ENCODE measurements at places on chromosomes 7 and 10.

- DNase-seq, result no peak
Observed at GRCh38 chr7:105791926-105792325, 84.5 kb downstream of the ATXN7L1 start.

DNA sequence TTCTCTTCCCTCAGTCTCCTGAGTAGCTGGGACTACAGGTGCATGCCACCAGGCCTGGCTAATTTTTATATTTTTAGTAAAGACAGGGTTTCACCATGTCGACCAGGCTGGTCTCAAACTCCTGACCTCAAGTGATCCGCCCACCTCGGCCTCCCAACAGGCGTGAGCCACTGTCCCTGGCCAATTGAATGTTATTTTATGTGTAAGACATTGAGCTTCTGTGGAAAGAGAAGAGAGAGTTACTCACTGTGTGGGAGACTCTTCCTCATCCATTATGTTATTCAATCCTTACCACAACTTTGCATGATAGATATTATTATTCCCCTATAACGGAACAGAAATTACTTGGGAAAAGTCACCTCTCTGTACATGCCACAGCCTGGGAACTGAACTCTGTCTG, 32.6 kb upstream of the MXI1 start:
- no peak for DNase-seq

DNA sequence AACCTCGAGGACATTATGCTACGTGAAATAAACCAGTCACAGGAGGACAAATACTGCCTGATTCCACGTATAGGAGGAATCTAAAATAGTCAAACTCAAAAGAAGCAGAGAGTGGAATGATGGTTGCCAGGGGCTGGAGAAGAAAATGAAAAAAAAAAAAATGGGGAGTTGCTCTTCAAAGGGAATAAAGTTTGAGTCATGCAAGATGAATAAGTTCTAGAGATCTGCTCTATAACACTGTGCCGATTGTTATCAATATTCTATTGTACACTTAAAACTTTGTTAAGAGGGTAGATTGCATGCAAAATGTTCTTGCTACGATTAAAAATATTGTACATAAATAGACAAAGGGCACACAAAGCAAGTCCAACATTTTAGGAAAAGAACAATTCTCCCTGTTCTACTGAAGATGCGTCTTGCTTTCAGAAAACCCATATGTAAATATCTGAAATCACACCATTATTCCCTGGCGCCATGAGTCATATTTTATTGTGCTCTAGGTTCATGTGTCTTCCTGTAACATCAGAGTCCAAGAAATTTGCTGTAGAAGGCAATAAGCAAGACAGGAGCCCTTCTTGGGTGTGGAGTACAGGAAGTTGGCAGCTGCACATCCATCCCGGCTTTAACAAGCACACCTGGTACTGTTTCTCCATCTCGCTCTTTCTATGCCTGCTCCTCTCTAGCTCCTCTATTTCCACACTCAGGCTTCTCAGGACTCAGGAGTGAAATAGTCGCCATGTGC, 145.9 kb downstream of the GFRA1 start:
- no peak for DNase-seq

DNA sequence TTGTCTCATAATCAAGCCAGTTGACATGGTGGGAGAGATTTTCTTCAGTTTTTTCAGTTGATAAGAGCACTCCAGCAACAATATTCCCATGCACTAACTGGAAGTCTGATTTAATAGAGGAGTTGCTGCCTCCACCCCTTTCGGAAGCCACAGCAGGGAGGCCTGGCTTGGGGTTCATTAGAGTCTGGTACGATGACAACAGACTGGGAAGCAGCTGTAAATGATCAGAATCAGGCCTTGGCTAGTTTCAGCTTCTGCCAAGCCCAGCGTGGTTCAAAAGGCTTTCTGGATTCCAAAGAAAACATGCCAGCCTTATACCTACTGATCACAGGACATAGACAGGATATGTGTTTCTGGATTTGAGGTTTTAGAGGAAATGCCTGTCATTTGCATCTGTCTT, 274.0 kb downstream of the CSTF2T start:
- no peak for DNase-seq

DNA sequence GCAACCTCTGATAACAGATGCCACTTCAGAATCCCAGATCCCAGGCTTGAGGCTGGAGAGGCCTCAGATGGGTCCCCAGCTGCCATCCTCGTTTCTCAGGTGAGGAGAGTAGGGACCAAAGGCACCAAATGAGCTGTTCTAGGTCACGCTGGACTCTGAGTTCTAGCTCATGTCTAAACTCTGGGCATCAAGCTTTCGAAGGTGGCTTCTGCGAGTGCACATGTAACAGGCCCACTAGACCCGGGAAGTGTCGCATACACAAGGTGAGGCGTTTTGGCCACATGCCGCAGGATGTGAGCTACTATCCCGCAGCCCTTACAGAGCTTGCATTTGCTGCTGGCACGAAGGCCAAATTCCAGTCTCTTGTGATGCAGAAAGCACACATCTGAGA, 355.1 kb upstream of the SHH start:
- no peak for DNase-seq

GRCh38 chr10:133484818-133485217, 31.1 kb downstream of the SCART1 start:
- no peak for DNase-seq

GRCh38 chr10:1183701-1184100, 127.5 kb downstream of the WDR37 start:
- DNase-seq, result no peak

DNA sequence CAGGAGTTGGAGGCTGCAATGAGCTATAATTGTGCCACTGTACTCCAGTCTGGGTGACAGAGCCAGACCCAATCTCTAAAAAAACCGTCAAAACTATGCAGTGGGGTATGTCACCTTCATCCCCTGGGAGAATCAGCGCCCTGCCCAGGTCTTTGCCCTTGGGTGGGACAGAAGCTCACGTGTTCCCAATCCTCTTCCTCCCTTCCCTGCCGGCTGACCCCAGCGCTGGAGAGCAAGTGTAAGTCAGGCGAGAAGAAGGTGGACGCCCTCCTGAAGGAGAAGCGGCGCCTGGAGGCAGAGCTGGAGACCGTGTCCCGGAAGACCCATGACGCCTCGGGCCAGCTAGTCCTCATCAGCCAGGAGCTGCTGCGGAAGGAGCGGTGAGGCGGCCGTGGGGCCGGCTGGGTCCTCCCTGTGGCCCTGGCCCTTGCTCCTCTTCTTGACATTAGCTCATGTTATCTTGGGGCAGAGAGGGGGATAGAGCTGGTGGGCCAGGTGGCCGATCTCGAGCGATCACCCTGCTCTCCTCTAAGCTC, 64.8 kb upstream of the GTF2IRD1 start:
- no peak for DNase-seq

DNA sequence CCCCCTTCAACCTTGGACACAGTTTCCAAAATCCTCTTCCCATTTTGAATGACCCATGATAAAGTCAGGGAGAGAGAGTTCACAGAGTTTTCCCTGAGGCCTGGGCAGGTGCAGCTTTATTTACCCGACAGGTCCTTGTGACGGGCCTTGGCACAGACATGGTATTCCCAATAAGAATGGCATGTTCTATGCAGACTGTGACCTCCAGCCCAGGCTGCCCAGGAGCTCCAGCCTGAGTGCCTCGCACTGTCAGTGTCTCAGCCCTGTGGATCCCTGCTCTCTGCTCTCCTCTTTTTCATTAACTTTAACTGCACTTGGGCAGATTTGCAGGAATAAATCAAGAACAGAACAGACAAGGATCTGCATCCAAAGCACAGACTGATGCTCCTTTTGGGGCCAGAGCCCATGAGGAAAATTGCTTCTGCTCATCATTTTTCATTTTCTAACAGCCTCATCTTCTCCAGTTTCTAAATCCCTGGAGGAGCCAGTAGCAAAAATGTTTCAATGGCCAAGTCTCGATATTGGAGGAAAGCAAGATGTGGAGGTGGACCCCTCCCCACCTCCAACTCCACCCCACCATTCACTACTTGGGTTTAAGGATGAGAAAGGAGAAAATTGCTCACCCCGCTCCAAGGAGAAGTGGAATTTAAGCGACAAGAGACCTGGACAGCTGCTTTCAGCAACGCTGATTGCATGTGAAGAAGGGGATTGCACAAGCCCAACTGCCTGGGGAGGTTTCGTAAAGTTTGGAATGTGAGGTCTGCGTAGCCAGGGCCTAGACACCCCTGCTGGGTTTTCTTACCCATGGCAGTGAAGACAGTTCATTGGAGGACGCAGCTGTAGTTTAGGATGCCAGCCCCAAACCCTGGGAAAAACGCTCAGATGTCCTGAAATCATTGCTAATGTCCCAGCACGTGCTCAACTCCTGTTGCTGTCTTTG, 225.9 kb downstream of the WDR11 start:
- no peak for DNase-seq

DNA sequence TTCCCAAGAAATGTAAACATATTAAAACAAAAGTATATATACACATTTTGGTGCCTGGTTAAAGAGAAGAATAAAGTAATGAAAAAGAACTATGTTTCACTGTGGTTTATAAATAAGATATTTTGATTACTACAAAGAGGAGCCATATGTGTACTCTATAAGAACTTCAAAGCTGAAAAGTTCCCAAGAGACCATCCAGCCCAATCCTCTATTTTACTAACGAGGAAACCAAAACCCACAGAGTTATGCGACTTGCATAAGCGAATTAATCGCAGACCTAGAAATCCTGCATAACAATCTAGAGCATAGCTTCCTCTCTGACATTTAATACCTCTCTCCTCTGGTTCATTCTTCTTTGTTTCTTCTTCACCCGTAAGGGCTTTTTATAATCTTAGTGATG, 937.1 kb downstream of the CNTNAP2 start:
- DNase-seq, result no peak

DNA sequence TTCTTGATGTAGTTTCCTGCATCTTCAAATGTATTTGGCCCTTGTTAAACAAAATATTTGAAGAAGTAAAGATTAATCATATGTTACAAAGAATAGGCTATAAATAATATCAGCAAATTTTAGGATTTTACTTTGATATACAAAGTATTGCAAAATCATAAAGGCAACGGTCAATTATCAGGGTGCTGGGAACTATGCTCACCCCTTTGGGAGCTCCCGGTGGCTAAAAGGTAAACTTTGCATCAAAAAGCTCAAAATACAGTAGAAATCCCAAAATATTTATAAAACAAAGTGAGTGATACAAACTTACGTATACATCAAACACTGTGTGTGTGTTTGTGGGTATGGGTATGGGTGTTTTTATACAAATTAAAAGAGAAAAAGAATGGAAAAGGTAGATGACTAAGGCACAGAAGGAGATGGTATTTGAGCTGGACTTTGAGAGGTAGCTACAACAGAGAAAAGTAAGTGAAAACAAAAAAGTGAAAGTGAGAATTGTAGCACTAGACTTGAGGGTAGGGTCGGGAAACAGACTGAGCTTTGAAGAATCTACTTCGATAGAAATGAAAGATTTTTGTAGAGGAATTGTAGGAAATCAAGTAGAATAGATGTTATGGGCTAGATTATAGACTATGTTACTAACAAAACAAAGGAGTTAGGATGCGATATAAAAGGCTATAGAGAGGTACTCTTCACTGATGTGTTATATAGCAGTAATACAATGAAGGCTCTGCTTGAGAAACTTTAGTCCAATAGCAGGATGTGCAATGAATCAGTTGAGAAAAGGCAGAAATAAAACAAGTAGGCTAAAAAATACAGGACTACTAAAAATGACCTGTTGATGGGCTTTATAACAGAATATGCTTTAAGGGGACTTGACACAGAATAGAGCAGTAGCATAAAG, 52.8 kb downstream of the GNAT3 start:
- no peak for DNase-seq

- DNase-seq, result no peak
Observed at GRCh38 chr10:109427411-109427810, 495.9 kb downstream of the XPNPEP1 start.

DNA sequence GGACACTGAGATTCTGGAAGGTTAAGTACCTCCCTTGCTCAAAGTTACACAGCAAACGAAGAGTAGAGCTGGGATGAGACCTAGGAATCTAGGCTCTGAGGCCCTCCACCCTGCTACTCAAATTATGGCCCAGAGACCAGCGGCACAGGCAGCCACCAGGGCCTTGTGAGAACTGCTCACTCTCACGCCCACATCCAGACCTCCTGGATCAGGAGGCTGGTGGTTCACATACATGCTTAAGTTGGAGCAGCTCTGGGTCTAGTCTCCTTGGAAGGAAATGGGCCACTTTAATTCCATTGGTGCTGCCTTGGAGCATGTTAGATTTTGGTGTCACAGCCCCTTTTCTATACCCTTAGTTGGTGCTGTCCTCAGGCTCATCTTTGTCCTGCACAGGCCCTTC, 41.9 kb downstream of the ADRA2A start:
- no peak for DNase-seq

DNA sequence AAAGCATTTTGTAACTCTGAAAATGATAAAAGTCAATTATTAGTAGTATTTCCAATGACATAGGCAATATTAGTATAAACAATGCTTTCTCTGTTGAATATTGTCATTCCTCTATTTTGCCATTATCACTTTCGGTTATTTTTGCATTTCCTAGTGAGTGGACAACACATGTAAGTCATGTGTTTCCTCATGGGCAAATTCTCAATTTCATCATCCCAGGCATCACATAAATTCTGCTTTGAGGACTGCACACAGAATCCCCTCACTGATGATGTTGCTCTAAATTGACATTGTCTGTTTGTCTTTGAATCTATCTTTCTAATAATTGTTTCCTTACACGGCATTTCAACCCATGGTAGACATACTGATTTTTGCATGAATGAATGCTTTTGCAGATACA, 337.3 kb downstream of the GFRA1 start:
- no peak for DNase-seq

- DNase-seq, result no peak
Observed at GRCh38 chr7:138328215-138328614, 131.8 kb upstream of the TRIM24 start.

- no peak for DNase-seq
Observed at GRCh38 chr7:98284335-98285036, 3.0 kb downstream of the BRI3 start.

DNA sequence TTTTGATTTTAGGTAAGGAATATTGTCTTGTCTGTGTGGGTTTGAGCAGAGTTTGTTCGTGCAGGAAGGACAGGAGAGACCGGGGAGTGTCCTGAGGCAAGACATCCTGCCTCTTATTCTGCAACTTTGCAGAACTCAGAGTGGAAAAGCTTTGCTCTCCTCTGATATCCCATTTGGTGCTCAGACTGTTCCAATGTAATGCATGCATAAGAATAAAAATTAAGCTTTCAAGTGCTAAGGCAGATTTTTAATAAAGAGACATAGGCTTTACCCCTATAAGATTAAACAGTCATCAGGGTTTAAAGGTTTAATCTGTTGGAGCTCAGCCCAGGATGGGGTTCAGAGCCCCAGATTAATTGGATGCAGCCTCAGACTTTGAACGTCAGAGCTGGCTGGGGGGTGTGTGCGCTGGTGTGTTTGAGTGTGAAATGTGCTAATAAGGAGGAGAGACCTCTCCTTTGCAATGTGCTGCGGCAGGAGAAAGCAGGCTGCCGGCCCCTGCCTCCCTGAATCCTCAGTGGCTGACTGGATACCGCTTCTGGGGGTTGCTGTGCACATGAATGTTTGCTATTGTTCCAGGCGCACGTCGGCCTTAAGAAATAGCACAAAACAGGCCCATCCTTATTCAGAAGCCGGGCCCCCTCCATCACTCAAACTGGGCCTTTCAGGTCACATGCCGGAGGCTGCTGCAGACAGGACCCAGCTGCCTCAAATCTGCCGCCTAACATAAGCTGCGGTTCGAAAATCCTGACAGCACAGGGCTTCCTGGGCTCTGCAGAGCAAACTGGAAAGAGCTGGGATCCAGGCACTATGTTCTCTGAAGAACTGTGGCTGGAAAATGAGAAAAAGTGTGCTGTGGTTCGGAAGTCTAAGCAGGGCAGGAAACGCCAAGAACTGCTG, 84.1 kb upstream of the PRR15 start:
- DNase-seq, result no peak
